Stimulated activated CD8-positive, alpha-beta memory T cell treated with anti-CD3 and anti-CD28 coated beads, Interleukin-4, amount 100 ng/mL, for 4 hours (primary cell): ENCODE measurements at places on chromosomes 11 and 22.

DNA sequence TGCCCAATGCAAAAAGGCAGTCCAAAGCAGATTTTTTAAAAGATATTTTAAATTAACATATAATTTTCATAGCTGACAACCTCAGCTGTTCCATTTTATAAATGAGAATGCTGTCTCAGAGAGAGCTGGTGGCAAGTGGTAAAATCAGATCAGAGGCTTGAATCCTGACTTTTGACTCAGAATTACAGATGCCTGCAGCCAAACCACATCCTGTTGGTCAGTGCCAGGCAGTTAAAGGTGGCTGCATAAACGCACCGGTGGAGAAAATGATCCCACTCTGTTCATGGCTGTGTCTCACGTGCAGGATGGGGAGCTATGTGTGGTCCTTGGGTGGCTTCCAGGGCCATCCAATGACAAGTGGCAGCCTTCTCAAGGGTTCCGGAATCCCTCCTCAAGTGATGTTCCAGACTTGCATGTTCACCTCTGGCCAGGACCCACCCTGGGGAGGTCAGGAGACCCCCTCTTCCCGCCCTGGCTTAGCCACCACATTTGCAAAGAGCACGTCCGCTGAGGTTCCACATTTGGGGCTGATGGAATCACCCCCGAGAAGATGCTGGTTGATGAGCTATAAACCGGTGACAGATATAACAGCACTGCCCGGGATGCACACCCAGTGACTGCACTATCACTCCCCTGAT, 155.5 kb downstream of the SHANK2 start:
- DNase-seq, result no peak

GRCh38 chr11:70183483-70184176, 19.5 kb upstream of the FADD start:
- no peak for DNase-seq

- DNase-seq, result no peak
These were observed 2.4 kb upstream of the LRP4 start for GRCh38 chr11:46920755-46921154.

- no peak for DNase-seq
These were observed 32.3 kb downstream of the PDHX start for GRCh38 chr11:34948696-34949095.

GRCh38 chr11:22192289-22192641, 620 bp upstream of the ANO5 start:
- DNase-seq, result no peak

DNA sequence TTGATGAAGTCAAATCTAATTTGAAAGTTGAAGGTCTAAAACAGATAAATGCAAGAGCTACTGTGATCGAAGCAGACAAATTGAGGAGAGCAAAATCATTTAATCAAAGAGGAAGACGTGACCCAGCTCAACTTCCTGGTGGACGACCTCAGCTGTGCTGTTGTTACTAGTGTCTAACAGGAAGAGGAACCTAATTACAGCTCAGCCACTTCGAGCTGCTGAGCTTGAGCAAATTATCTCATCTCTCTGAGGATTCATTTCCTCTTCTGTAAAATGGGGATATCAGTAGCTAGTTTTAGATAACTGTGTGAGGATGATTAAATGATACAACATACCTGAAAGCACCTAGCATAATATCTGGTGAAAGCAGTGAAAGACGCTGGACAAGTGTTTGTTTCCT, 48.6 kb upstream of the OLFML1 start:
- no peak for DNase-seq

DNA sequence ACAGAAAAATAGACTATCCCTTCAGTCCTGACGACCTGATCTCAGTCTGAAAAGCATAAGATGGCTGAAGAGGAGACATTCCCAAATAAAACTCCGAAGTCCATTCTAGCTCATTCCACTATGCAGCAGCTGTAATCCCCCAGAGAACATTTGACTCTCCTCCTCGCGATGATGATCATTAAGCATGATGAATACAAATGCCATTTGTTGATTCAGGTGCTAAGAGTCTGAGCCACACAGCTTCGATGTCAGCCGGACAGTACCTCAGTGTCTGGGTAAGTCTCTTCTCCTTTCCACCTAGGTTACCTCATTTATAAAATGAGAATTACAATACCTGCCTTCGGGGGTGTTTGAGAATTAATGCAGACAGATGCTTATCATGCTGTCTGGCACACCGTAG, 94.8 kb downstream of the TENM4 start:
- no peak for DNase-seq

DNA sequence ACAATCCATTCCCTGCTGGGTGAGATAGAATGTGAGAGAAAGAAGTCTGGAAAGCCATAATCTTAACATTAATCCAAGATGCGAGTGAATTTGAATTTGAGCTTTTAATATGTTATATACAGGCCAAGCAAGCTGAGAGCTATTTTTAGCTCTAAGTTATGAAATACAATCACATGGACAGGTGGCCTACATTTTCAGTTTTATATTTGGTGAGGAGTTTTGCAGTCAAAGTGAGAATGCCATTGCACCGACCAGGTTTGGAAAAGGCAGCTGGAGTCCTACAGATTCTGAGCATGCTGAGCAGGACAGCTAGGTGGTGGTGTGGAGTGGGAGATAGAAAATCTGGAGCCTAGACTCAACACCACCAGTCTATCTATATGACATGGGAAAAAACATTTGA, 12.0 kb downstream of the OR5B21 start:
- DNase-seq, result no peak

GRCh38 chr11:38448284-38448683, 1850.2 kb upstream of the RAG2 start:
- no peak for DNase-seq

DNA sequence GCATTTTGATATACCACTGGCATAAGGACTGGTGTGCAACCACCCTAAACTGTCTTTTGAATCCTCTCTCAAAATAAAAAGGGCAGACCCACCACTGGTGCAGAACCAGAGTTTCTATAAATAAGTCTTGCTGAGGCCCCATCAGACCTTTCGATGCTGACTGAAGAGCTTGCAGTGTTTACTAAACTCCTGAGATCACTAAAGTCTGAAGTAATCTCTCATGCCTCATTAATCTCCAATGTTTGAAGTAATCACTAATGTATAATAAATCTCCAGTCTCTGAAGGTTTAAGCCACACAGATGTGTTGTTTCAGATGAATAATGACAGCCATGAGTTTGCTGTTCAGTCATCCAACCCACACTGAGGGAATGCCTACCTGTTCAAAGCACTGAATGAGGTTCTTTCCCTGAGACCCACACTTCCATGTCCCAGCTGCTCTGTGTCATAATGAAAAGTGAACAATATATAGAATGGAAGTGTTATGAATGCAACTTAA, 50.6 kb upstream of the DEUP1 start:
- DNase-seq, result no peak

GRCh38 chr11:73173755-73174494, 31.8 kb upstream of the FCHSD2 start:
- no peak for DNase-seq

DNA sequence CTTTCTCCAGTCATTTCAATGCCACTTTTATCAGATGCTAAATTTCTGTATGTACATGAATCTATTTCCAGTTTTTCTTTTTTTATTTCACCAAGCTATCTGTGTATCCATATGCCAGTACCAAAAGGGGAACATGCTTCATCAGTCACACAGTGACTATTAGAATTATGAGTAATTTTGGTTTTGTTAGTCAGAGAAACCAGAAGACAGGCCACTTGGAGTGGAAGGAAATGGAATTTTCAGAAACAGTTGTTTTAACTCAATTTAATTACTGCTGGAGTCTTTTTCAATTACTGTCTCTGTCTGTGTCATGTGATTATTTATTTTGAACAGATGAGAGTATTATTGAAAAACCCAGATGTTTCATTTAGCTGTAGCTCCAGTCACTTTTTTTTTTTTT, 84.6 kb upstream of the ANO3 start:
- no peak for DNase-seq

DNA sequence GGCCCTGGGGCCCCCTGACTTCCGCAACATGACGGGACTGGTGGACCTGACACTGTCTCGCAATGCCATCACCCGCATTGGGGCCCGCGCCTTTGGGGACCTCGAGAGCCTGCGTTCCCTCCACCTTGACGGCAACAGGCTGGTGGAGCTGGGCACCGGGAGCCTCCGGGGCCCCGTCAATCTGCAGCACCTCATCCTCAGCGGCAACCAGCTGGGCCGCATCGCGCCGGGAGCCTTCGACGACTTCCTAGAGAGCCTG, 992 bp downstream of the LRFN4 start:
- DNase-seq, result no peak

DNA sequence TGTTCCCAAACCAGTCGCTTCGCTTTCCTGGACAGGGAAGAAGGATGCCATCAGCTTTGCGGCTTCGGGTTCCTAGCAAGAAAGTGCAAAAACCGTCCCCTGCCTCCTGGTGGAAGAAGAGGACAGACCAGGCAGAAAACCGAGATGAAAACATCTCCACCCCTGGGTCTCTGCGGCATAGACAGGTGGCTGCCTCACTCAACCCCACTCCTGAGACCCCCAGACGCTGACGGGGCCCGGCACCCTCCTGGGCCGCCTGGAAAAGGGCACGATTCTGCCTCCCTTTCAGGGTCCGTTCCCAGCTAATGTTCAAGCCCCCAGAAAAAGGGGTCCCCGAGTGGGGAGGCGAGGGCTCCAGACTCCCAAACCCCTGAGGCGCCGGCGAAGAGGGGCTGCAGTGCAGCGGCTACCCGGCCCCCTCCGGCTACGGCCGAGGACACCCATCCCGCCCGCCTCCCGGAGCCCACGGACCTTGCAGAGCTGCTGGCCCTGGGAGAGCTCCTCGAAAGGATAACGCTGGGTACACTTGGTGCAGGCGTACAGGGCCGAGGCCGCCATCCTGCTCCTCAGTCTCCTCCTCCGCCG, 569 bp downstream of the FAM76B start:
- peak; percentile 3 for DNase-seq

DNA sequence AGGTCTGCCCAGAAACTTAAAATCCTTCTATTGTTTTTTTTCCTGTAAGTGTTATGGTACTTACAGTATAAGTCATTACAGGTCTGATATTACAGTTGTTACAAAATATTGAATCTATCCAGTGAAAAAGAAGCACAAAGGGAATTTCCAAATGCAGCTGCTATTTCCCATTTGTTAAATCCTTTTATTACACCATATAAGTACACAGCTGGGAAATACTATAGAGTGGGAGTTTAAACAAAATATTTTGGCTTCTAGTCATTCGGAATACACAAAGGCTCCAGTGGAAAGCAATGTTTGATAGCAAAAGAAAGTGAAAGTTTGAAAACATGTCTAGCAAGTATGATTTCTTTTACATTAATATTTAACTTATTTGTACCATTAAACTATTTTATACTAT, 18.0 kb downstream of the SOX6 start:
- no peak for DNase-seq

- DNase-seq, result no peak
These were observed 138.9 kb upstream of the MTNR1B start for GRCh38 chr11:92830377-92831155.

DNA sequence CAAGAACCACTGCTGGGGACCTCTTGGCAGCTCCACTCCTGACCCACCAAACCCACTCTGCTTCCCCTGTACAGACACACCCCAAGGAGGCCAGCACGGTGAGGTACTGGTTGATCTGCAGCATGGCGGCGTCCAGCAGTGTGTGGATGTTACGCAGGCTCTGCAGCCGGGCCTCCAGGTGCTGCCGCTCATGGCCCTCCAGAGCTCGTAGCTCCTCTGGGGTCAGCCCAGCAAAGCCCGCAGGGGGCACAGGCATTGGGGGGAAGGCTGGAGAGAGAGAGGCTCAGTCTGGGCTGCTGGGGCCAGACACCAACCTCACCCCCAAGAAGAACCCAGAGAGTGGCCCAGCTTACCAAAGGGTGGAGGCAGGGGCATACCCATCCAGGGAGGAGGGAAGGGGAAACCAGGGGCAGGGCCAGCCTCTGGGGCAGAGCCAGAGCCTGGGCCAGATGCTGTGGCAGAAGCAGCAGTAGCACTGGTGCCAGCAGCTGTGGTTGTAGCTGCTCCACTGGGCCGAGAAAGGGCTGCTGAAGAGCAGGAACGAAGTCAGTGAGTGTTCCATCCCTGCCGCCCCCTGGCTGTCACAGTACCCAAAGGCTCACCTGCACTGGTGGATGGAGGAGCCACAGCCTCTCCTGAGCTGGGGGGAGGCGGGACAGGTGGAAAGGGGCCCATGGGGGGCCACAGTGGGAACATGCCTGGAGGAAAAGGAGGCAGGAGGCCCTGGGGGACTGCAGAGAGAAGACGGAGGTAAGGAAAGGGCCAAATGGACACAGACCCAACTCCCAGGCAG, 4.5 kb downstream of the SYVN1 start:
- no peak for DNase-seq

DNA sequence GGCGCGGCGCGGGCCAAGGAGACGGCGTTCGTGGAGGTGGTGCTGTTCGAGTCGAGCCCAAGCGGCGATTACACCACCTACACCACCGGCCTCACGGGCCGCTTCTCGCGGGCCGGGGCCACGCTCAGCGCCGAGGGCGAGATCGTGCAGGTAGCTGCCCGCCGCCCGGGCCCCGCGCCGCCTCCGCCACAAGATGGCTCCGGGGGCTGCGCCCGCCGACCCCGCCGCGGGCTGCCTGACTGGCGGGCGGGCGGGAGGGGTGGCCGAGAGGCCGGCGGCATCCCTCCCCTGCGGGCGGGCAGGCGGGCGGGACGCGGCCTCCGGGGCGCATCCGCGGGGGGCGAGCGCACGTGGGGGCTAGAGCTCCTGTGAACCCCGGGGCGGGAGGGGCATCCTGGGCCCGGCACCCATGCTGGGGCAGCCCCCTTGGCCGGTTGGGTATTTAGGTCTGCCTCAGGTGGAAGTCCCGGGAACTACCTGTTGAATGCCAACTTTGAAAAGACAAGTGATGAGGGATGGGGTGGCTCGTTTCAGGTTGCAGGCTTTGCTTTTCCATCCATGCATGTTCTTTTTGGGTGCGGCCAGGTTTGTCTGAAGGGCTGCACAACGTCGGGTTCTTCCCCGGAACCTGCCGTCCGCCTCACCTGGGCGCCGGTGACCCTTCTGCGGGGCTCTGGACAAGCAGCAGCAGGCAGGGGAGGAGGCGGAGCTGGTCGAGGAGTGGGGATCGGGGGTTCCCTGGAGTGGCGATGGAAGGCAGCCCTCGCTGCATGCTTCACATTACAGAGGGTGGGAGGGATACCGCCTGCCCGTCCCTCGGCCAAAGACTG, 760 bp downstream of the ZNRF3 start:
- no peak for DNase-seq

DNA sequence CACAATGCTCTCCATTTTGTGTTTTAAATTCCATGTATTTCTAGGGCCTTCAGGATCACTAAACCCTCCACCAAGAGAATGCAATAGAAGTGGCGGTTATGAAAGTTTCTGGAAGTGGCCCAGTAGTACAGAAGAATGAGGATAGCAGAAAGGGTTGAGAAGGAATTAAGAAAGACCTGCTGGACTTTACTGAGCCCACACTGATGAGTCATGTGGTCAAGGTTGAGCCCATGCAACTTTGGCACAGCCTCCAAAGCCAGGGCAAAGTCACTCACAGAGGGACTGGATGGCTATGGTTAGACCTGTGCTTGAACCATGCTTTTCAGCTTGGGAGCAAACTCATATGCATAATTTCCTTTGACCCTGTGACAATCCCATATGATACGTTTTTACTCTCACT, 102.9 kb upstream of the PLET1 start:
- no peak for DNase-seq

GRCh38 chr11:14112721-14113120, 150.2 kb downstream of the SPON1 start:
- DNase-seq, result no peak
